ENCODE measurements at places on chromosomes 12 and 14.

DNA sequence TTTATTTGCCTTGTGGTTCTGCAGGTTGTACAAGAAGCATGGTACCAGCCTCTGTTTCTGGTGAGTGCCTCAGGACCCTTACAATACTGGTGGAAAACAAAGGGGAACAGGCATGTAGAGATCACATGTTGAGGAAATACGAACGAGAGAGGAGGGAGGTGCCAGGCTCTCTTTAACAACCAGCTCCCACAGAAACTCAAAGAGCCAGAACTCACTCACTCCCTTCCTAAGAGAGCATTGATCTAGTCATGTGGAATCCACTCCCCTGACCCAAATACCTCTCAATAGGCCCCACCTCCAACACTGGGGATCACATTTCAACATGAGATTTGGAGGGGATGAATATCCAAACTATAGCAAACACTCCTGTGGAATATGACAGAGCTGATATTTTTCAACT lies 938.0 kb downstream of the GALC start:
- no peak for DNase-seq

DNA sequence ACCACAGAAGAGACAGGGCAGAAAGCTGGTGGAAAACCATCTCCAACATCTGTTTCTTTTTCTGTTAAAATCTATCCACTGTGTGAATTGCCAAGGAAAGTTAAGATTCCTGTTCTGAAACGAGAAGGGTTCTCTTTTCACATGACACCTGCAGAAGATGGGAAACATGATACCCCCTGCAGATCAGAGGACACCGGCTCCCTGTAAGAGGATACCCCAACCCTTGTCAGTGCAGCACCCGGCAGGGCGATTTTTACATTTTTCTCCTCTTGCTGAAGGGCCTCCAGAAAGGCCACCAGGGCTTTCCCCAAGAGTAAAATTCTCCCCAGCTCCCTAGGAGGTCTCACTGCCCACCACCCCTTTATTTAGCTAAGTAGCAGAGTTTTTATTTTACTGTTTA lies 48.2 kb downstream of the DPF3 start:
- no peak for DNase-seq

DNA sequence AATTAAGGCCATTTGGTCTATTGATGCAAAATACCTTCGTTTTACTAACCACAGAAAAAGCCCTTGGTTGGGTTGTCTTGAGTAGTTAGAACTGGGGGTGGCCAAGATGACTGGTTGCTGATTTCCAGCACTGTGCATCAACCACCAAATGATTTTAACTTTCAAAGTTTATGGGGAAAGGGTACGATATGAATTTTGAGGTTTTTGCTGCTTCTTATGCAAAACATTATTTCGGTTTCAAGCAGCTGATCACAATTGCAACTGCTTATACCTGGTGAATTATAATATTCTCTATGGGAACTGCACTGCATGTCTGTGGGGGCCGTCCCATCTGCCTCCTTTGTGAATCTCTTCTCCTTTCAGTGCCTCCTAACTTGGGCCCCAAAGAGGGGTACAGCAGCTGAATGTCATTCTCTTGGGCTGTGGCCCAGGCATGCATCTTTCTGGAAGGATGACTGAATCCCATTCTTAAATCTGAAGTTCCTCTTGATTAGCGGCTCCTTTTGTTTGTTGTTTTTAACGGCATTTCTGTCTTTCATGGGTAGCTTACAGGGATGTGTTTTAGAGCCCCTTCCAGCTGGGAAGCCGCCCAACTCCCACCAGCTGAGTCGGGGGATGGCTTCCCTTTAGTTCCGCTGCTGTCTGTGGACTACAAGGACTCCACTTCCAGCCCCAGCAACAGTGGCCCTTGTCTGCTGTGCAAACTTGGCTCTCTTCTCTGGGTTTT lies 479.8 kb downstream of the ZFP36L1 start:
- no peak for DNase-seq

DNA sequence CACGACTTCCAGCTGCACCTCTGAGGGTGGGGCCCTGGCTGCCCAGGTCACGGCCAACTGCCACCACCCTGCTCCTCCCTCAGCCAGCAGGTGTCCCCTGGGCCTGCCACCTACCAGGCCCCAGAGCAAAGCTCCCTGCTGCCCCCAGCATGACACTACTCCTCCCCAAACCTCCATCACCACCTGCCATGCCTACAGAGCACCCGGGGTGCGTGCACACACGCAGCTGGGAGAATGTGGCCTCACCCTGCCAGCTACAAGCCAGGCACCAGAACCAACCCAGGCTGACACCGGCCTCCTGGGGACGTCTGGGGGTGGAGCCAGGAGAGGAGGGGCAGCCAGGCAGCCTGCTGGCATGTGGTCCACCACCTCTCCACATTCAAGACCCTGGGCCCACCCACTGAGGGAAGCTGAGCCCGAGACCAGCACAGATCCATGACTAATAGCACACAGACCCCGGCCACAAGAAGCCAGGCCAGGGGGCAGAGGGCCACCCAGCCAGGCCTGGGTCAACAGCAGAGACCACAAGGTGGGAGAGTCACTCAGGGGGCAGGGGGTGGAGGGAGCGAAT lies 3.4 kb downstream of the JAG2 start:
- DNase-seq: no peak

DNA sequence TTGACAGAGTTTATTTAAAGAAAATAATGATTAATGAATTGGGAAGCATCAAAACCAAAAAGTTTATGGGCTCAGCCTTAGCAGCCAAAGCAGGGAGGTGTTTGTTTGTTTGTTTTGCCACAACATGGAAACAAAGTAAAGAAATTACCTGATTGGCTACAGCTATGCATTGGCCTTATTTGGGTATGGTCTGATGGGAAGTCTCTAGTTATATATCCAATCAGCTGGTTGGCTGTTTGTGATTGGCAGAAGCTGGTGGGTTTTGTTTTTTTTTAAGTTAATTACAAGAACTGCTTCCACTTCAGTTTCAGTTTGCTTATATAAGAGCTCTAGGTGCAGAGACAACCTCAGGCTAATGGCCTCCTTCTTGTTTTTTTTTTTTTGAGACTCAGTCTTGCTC lies 4.6 kb upstream of the LEMD3 start:
- no peak for DNase-seq

DNA sequence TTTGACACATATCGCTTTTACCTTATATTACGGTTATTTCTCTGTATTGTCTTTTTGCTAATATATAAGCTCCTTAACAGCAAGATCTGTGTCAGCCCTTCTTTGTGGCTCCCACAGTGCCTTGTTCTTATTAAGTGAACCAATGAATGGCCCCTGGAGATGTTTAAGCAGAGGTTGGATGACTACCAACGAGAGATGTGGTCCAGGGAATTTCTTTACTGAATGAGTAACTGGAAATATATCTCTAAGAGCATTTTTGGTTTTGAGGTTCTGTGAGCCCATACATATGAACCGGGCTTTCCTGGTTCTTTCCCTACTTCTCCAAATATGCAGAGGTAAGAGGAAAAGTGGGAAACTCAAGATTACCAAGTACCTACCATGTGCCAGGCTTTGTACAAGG lies 23.5 kb downstream of the CALCOCO1 start:
- no peak for DNase-seq

DNA sequence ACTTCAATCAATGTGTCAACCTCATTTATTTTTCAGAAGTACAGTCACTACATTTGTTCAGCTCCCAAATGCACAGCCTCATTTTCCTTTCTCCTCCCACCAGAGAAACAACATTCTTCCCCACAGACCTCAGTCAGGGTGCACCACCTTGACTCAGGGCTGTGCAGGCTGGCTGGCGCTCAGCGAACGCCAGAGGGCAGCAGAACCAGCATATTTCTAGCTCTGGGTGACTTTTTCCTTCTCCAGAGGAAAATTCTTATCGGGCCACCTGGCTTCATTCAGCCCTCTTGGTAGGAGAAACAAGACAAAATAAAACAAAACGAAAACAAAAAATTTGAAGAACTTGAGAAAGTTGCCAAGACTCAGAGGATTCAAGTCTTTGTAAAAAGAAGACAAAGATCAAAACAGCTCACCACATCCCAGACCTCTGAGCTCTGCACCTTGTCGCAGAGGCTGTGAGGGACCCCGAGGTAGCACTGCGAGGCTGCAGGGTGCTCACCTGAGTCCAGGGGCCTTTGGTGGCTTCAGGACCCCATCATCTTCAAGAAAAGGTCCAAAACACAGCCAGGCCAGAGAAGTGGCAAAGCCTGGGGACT lies 33.7 kb downstream of the PAH start:
- DNase-seq: peak; percentile 25

- DNase-seq: no peak
Observed at GRCh38 chr14:104502060-104502459, 77.5 kb upstream of the C14orf180 start.

GRCh38 chr14:99260587-99261551 lies 11.1 kb downstream of the BCL11B start:
- DNase-seq: no peak

- no peak for DNase-seq
Observed at GRCh38 chr12:71164568-71165197, 6.9 kb upstream of the TSPAN8 start.
